ENCODE measurements at places on chromosomes 13 and 19.
A peak's percentile ranks its signal among the peaks of the same experiment; 100 is the strongest.

DNA sequence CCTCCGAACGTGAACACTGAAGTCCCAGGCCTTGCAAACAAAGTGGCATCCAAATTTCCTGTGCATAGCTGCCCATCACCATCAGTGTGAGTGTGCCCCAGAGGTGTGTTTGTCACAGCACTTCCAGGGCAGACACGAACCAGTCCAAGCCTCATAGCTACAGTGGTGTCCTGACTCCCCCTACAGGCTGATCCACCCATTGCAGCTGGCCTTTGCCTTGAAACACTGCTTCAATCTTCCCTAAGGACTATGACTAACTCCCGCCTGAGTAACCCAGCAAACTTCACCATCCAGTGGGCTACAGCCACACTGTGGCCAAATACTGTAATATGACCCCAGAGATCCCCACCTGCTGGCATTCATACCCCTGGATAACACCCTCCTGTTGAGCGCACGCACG, 3.9 kb downstream of the ZNF266 start:
- peak; percentile 49 for DNase-seq

DNA sequence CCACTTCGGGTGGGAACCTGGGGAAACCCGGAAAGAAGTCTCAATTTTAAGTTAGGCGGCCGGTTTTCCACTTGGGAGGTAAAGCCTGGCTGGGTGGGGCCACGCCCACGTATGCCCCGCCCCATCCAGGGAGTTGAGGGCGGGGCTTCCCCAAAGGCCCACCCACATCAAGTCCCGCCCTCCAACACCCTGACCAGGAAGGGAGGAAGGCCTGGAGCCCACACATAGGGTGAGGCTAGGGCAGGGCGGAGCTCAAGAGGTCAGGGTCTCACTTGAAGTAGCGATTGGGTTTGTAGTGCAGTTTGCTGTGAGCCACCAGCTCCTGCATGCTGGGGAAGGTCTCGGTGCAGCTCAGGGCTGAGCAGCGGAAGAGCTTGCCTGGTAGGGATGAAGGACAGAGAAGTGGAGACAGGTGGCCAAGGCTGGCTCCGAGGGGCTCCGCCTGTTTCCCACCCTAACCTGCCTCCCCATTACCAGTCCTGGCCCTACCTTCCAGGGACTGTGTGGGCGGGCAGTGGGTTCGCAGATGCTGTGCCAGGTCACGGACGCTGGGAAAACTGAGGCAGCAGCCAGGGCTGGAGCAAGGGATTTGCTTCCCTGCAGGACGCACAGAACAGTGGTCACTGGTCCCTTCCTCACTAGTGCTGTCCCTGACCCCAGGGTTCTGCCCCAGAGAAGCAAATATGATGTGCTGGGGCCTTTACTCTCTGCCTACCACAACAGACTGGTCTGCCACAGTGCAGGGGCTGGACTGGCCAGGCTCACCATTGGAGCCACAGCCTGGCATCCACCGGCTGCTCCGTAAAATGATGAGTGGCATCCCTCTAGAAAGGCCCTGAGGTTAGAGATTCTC, 1.6 kb downstream of the ZNF414 start:
- DNase-seq, result no peak

DNA sequence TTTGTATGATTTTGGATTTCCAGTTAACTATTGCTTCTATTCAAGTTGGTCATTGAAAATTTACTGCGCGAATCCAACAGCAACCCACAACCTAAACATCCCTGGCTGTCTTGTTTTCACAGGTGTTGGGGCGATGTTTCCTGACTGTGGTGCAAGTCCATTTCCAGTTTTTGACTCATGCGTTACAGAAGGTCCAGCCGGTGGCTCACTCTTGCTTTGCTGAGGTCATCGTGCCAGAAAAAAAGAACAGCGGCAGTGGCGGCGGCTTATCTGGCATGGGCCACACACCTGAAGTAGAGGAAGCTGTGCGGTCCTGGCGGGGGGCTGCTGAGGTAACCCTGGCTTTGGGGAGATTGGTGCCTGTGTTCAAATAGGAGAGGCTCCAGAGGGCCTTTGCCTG, 45.2 kb upstream of the GPI start:
- DNase-seq, result no peak

DNA sequence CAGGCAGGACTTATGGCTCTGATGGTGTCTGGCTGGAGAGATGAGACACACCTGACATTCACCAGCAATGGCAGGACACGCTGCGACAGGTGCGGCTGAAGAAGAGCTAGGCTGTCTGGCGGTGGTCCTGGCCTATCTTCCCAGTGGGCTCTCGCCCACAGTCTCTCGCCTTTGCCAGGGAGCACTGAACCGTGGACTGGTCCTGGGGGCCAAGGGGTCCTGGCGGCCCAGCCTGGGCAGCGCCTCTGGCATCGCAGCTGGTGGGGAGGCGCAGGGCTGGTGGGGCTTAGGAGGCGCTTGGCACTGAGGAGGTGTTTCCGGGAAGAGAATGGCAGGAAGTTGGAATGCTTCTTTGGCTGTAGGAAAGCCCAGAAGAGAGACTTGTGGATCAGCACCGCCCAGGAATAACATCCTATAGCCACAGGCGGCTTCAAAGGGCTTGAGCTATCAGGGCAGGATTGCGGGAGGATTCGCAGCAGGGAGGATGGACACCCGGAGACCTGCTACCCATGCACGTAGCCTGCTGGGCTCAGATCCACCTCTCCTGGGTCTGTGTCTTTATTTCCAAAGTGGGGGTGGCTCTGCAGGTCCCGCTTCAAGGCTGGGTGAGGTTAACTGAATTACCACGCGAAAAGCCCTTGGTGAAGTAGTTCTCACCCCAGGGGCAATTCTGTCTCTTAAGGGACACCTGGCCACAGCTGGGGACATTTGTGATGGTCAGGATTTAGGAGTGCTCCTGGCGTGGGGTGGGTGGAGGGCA, 14.6 kb downstream of the KDM4B start:
- DNase-seq, result no peak

DNA sequence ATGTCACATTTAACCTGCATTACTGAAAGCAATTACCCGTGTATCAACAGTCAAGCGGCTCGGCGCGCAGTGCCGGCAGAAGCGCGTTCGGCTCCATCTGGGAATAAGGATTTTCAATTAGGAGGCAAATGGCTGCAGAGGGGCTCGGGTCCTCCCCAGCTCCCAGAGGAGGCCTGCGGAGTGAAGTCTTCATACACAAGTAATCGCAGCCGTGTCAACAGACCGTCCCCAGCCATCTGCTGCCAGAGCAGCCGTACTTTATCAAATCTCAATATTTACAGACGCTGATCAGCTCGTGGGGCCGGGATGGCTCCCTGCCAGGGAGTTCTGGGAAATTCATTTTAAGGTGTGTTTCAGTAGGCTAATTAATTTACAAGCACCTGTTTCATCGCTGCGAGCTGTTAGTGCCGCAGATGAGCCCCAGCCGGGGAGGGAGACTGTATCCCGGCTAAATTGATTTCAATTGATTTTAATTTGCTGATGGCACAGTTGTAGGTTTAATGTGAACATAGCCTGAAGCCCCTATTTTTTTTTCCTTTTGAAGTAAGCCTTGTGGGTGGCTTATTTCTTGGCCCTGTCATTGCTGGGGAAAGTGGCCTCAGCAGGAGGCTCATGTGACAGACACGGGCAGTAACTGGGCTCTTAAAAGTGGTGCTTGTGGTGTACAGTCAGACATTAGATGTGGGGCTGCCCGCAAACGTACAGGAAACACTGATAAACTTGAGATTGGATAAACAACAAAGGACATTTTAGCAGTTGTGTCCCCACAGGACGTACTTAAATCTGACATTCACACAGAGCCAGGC, 252.7 kb downstream of the TEX29 start:
- DNase-seq, result no peak

DNA sequence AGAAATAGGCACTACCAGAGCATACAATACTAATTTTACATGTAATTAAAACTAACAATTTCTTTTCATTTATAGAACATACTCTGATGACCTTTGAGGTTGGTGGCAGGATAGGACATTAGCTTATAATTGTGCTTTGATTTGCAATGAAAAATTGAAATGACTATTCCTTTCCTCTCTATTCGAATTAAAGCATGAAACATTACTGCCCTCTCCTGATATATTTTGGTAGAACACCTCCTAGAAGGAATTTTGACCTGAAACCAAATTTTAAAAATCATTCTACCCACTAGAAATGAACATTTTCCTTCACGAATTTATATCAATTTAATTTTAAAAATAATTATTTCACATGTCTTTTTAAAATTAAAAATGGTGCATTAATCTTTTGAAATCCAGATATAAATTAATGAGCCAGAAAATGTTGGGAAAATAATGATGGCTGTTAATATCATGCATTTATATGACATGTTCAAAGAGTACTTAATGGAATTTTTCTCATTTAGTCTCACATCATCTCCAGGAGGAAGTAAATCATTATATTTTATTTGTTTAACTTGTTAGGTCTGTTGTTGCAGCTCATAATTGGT, 556.3 kb upstream of the ARGLU1 start:
- DNase-seq, result peak; percentile 4

DNA sequence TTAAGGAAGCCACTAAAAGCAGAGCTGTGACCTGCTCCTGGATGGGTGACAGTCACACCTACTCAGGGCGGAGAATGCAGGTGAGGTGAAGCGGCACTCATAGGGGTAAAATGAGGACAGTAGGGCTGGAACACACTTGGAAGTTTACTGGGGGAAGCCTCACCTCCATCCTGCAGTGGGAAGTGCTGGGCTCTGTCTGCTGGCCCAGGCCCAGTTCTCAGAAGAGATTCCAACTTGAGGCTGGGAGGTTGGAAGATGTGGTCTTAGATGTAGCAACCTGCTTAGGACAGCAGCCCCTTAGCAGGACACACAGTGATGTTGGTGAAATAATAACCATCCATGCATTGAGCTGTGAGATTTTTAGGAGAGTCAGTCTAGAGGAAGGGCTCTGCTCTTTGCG, 4.6 kb downstream of the MEDAG start:
- no peak for DNase-seq

GRCh38 chr19:10862561-10863106, 8.7 kb upstream of the CARM1 start:
- no peak for DNase-seq

DNA sequence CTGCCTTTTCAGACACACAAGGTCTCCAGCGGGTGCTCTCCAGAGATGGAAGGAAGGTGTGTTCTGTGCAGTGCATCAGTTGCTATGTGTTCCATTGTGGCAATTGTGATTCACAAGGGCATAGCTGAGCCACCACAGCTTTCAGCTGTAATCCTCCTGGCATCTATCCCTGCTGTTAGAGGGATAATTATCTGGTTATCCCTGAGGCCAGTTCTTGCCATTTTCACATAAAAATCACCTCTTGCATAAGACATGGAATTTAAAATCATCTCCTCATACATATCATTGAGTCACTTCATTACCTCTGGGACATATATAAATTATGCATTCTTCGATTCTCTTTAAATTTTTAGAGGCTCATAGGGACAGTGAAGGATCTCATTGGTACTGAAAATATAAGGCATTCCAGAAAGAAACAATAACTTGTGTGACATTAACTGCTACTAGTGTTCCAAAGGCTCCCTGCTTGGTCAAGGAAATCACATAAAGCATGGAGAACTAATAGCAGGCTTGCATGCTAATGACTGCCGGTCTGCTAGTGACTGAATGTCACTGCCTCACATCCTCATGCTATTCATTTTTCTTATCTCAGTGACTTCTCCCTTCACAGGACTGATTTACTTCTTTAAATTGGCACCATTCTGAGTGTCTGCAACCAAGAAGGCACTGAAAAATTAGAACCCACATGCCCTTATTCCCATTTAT, 214.0 kb downstream of the ENOX1 start:
- no peak for DNase-seq

DNA sequence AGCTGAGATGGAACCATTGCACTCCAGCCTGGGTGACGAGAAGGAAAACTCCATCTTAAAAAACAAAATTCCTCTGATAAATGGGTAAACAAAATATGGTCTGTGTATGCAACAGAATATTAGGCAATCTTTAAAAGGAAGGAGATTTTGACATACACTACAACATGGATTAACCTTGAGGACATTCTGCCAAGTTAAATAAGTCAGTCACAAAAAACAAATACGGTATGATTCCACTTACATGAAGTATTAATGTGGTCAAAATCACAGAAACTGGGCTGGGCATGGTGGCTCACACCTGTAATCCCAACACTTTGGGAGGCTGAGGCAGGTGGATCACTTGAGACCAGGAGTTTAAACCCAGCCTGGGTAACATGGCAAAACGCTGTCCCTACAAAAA, 3.0 kb upstream of the ZNF444 start:
- peak; percentile 37 for DNase-seq

- DNase-seq, result no peak
Measured at GRCh38 chr19:8155318-8155717, 5.9 kb upstream of the FBN3 start.

GRCh38 chr19:46080561-46080960, 39.8 kb upstream of the IGFL4 start:
- DNase-seq, result no peak

DNA sequence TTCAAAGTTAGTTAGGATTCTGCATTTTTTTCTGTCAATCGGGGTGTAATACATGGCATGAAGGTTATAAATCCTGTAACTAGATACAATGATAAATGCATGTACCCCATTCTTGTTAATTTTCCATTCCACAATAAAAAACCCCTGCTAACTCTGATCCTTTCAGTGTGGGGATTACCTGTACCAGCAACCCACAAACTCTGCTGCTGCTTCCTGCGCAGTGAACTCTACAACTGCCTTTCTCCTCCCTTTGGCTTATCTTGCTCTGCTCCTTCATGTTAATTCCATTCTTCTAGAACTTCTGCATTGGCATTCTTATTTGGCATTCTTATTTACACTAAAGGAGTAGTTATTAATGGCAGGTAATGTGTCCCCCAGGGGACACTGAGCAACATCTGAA, 273.1 kb downstream of the KLF12 start:
- no peak for DNase-seq

DNA sequence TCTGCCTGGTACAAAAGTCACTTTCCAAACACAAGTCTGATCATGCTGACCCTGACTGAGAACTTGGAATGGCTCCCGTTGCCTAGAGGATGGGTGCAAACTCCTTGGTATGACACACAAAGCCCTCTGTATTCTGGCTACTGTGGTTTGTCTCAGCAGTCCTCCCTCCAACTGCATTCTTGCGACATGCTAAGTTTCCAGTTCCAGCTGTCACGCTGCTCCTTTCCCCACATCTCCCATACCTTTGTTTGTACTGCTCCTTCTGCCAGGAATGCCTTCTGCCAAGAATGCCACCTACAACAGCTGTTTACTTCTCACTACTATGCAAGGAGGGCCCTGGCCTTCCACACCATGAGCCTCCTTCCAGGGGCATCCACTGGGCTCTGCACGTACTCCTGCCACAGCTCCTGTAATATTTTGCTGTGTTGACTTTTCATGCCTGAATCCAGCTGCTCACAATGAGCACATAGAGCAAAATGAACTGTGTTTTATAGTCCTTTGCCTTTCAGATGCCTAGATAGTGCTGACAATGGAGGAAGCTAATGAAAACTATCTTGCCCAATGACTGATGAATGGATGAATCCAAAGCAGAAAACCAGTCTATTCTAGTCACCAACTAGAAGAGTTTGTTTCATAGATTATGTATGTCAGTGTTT, 543.7 kb downstream of the EFNB2 start:
- no peak for DNase-seq

DNA sequence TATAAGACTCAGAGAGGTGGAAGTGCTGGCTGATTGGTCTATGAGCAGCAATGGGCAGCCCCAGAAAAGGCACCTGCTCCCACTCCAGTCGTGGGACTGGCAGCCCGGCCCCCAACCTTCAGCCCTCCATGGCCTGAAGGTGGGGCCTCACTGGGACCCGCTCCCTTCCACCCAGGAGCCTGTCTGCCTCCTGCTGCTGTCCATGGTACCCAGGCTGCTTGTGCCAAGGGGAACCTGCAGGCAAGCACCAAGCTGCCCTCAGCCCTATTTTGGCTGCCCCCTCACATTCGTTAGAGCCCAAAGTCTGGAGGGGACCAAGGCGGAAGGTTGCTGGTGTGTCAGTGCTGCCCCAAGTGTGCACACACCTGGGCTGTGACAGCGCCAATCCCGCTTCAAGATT, 2304.9 kb downstream of the PCDH9 start:
- DNase-seq, result no peak
